Type B pancreatic cell (in vitro differentiated cells): ENCODE measurements at places on chromosomes 6 and 20. TPM values are rescaled to one million over a fixed set of nuclear protein-coding genes. Genes with fewer than 3 reads are reported as not detected.

DNA sequence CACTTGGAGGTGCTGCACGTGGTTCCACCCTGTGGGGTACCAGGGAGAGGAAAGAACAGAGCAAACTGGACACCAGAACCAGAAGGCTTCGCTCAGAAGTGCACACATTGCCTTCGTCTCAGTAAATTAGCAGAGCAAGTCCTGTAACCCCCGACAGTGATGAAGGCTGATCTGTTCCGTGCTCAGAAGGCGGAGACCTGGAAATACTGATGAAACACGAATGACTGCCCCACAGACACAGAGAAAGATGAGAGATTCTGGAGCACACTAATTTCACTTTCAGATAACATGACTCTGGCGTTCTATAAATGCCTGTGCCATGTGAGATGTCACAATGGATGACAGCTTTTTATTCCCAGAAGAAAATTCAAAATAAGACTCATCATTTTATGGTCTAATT lies 44.2 kb upstream of the CCR6 start:
- no peak overlapping the region for H3K4me3 ChIP-seq
- H3K36me3 ChIP-seq, result no peaks in the 10 kb centered on the region
- peaks cover 5% of the 10 kb centered on the region for H3K4me1 ChIP-seq
- no peaks in the 10 kb centered on the region for H3K27me3 ChIP-seq

GRCh38 chr6:52731719-52732118 lies 31.6 kb downstream of the GSTA2 start:
- no peak overlapping the region for H3K4me3 ChIP-seq
- no peaks in the 10 kb centered on the region for H3K36me3 ChIP-seq
- no peaks in the 10 kb centered on the region for H3K27me3 ChIP-seq
- H3K27ac ChIP-seq, result no peak overlapping the region
- DNase-seq, result no peak

DNA sequence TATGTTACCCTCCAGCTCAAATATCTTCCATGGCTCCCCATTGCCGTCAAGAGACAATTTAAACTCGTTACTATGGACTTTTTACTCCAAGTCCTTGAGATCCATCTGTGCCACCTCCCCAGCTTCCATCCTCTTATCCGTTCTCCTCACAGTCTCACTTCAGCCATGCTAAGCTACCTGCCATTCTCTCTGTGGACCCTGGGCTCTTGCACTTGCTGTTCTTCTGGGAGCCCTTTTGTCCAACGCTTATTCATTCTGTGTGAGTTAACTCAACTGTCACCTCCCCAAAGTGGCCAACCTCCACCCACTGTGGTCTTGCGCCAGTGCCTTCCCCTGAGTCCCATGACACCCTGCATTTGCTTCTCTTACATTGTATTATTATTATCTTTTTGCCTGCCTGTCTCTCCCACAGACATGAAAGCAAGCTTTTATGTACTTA lies 132.4 kb downstream of the BCAS1 start:
- H3K27me3 ChIP-seq, result no peaks in the 10 kb centered on the region
- no peaks in the 10 kb centered on the region for H3K36me3 ChIP-seq
- no peak overlapping the region for H3K4me3 ChIP-seq
- H3K4me1 ChIP-seq, result peaks cover 36% of the 10 kb centered on the region
- DNase-seq, result no peak
- H3K27ac ChIP-seq, result no peak overlapping the region

DNA sequence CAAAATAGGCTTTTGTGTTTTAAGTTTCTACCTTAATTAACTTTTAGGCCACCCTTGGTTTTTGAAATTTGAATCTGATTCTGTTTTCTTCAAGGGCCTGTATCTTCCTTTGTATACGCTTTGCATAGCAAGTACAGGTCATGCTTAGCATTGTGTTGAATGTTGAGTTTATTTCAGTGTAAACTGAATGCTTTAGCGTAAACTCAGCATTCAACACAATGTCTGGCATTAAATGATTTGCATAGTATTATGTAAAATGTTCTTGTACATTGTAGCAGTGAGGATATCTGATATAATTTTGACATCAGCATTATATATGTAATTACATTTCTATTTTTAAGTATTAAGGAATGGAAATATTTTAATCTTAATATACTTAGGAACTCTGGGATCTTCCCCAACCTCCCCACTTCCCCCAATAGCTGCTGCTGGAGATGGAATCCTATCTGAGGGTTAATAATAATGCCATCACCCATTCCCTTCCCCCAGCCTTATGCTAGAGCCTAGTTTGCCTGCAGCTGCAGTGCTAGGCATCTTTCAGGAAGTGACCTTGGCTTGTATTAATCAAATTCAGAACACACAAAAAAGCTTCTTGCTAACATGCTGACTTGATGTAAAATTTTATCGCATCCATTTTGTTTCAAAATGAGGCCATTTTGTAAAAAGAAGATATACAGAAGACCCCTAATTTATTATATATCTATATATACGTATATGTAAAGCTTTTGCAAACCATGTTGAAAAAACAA lies 73.1 kb downstream of the NCOA3 start:
- DNase-seq, result no peak
- H3K27me3 ChIP-seq, result no peaks in the 10 kb centered on the region
- H3K4me1 ChIP-seq, result peaks cover 59% of the 10 kb centered on the region
- peaks cover 11% of the 10 kb centered on the region for H3K36me3 ChIP-seq

DNA sequence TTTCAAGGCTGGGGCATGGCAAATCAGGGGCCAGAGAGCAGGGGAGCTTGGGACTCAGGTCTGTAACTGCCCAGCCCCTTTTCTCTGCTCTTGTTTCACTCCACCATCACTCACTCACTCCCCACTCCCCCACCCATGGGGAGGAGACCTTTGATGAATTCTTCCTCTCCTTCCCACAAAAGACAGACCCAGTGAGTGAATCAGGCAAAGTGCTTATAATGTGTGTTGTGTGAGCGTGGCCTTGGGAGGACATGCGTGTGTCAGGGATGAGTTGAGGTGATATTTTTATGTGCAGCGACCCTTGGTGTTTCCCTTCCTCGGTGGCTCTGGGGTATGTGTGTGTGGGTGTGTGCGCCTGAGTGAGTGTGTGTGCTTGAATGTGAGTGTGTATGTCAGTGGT lies 1.0 kb upstream of the CUL9 start:
- peak overlapping the region; percentile 86 for H3K27ac ChIP-seq
- peak overlapping the region; percentile 94 for H3K4me3 ChIP-seq
- H3K36me3 ChIP-seq, result peaks cover 14% of the 10 kb centered on the region
- peaks cover 22% of the 10 kb centered on the region for H3K4me1 ChIP-seq
- DNase-seq, result no peak

GRCh38 chr6:163001330-163001729 lies 273.6 kb downstream of the PACRG start:
- no peak overlapping the region for H3K4me3 ChIP-seq
- DNase-seq, result no peak
- H3K4me1 ChIP-seq, result no peaks in the 10 kb centered on the region

- no peak overlapping the region for H3K4me3 ChIP-seq
- DNase-seq, result no peak
- no peaks in the 10 kb centered on the region for H3K4me1 ChIP-seq
- H3K27ac ChIP-seq, result no peak overlapping the region
Measured at GRCh38 chr6:38713812-38714211, 1.3 kb upstream of the DNAH8 start.

DNA sequence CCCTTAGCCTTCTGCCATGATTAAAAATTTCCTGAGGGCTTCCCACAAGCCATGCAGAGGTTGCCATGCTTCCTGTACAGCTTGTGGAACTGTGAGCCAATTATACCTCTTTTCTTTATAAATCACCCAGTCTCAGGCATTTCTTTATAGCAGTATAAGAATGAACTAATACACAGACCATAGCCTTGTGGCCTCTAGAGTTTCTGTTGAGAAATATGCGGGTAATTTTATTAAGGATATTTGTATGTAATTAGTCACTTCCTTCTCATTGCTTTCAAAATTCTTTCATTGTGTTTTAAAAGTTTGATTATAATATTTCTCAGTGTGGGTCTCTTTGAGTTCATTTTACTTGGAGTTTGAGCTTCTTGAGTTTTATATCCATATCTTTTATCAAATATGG lies 484.9 kb downstream of the COL12A1 start:
- no peaks in the 10 kb centered on the region for H3K36me3 ChIP-seq
- DNase-seq, result no peak
- H3K27me3 ChIP-seq, result no peaks in the 10 kb centered on the region
- no peak overlapping the region for H3K4me3 ChIP-seq
- H3K4me1 ChIP-seq, result no peaks in the 10 kb centered on the region
- no peak overlapping the region for H3K27ac ChIP-seq

- H3K36me3 ChIP-seq, result peaks cover 58% of the 10 kb centered on the region
- DNase-seq, result no peak
- H3K27ac ChIP-seq, result peak overlapping the region; percentile 97
- H3K27me3 ChIP-seq, result peaks cover 67% of the 10 kb centered on the region
- H3K4me1 ChIP-seq, result peaks cover 64% of the 10 kb centered on the region
Measured at GRCh38 chr6:10403385-10404106, 11.3 kb downstream of the TFAP2A start.

DNA sequence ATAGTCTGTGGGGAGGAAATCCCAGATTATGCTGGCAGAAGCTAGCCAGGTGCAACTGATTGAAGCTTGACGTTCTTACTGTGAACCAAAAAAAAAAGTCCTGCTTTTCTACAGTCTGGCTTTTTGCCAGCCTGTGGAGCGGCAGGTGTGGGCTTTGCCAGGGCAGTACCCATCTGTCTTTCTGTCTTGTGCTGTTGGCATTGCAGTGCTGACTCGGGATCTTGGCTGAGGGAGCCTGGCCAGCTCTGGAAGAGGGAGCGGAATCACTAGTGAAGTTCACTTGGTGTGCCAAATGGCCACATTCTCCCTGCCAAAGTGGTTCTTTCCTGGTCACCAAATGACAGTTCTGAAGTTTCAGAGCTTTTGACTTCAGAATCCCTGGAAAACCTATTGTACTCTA lies 5.0 kb downstream of the KIF3B start:
- no peak overlapping the region for H3K27ac ChIP-seq
- no peak for DNase-seq
- no peak overlapping the region for H3K4me3 ChIP-seq
- peaks cover 11% of the 10 kb centered on the region for H3K36me3 ChIP-seq

- peaks cover 74% of the 10 kb centered on the region for H3K27me3 ChIP-seq
- H3K4me3 ChIP-seq, result no peak overlapping the region
- no peak for DNase-seq
- H3K27ac ChIP-seq, result no peak overlapping the region
- peaks cover 16% of the 10 kb centered on the region for H3K4me1 ChIP-seq
Measured at GRCh38 chr20:2692886-2693285, 306 bp downstream of the EBF4 start.

DNA sequence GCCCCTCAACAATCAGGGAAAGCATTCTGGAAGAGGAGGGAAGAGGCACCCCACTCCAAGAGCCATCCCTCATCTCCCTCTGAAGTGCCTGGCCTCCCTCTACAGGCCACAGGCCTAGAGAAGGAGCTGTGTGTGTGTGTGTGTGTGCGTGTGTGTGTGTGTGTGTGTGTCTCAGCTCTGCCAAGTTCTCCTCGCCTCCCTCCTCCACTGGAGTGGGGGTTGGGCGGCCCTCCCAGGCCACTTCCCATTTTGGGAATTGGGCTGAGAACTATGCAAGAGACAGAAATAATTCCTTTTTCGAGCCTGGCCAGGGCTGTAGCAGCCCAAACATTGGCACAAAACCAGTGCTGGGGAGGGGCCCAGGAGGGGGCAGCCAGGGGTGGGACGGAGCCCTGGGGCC lies 35.7 kb downstream of the KCNB1 start:
- DNase-seq, result no peak
- H3K4me1 ChIP-seq, result peaks cover 20% of the 10 kb centered on the region
- no peak overlapping the region for H3K27ac ChIP-seq
- H3K27me3 ChIP-seq, result peaks cover 27% of the 10 kb centered on the region

DNA sequence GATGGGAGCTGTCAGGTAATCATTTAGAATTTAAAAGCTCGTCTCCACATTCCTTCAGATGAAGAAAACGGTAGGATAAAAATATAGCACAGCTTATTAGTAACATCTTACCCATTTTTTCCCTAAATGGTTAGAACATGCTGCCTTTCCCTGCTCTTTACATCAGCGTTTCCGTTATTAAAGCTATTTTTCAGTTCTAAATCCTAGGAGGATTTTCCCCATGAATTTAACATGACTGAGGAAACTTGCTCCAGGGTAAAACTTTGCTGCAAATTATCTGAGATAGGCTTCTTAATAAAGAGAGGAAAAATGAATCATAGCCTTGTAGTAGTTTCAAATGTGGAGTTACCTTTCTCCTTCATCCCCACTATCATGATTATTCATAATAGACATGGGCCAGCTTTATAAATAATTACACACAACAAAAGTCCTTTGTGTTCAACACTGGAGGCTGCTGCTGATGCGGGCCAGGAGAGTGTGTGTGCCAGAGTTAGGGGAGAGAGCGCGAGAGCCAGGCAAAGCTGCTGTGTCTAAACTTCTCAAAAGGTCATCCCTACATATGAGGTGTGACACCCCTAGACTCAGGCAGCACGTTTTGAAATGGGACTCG lies 24.4 kb downstream of the MYLIP start:
- peaks cover 7% of the 10 kb centered on the region for H3K27me3 ChIP-seq
- no peak overlapping the region for H3K4me3 ChIP-seq
- peaks cover 43% of the 10 kb centered on the region for H3K36me3 ChIP-seq
- DNase-seq, result no peak
- peaks cover 39% of the 10 kb centered on the region for H3K4me1 ChIP-seq

DNA sequence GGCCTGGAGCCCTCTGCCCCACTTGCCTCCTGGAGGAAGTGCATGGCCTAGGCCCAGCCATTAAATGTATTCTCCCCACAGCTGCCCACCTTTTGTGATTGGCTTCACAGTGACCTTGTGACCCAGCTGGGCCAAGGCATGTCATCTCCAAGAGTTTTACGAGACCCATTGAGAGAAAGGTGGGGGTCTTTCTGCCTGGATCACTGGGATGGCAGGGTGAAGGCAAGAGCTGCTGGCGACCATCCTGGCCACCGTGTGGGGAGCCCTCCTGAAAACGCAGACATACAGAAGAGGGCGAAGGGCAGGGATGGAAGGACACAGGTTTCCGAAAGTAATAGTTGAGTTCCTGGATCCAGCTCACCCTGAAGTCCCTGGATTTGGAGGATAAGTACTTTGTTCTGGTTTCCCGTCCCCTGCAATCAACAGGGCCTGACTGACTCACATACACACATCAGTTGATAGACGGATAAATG lies 12.3 kb upstream of the SPO11 start:
- H3K4me3 ChIP-seq, result no peak overlapping the region
- H3K27me3 ChIP-seq, result peaks cover 2% of the 10 kb centered on the region
- DNase-seq, result no peak
- H3K36me3 ChIP-seq, result no peaks in the 10 kb centered on the region

- no peak for DNase-seq
- peaks cover 12% of the 10 kb centered on the region for H3K27me3 ChIP-seq
- no peaks in the 10 kb centered on the region for H3K36me3 ChIP-seq
- H3K27ac ChIP-seq, result no peak overlapping the region
- peaks cover 2% of the 10 kb centered on the region for H3K4me1 ChIP-seq
- no peak overlapping the region for H3K4me3 ChIP-seq
Measured at GRCh38 chr20:38272398-38272797, 11.9 kb upstream of the KIAA1755 start.

L3MBTL3 gene
- total RNA-seq, result 16.6 and 23.8 TPM in 2 replicates

SLC17A3 gene
- 0.33 TPM in 1 of 2 replicates, not detected in the other for total RNA-seq

CRIP3 gene
- total RNA-seq, result 1.1 and 2.9 TPM in 2 replicates

BPI gene
- 0.17 TPM in 1 of 2 replicates, not detected in the other for total RNA-seq

SLC4A11 gene
- total RNA-seq, result 5.8 and 6.9 TPM in 2 replicates

C6orf15 gene
- total RNA-seq, result not detected in 2 replicates

VWA7 gene
- total RNA-seq, result 6.1 and 6.4 TPM in 2 replicates
